ENCODE measurements at places on chromosomes 1 and 21. TPM values are rescaled to one million over a fixed set of nuclear protein-coding genes. Genes with fewer than 3 reads are reported as not detected.

The DRAXIN gene
- 1.4 TPM for total RNA-seq

The RERE gene
- total RNA-seq: 73.9 TPM

- no peak for DNase-seq
Observed at GRCh38 chr1:154953611-154954038, 2.3 kb downstream of the PBXIP1 start.

GRCh38 chr1:20448671-20449071 lies 37.3 kb downstream of the CAMK2N1 start:
- DNase-seq: no peak

DNA sequence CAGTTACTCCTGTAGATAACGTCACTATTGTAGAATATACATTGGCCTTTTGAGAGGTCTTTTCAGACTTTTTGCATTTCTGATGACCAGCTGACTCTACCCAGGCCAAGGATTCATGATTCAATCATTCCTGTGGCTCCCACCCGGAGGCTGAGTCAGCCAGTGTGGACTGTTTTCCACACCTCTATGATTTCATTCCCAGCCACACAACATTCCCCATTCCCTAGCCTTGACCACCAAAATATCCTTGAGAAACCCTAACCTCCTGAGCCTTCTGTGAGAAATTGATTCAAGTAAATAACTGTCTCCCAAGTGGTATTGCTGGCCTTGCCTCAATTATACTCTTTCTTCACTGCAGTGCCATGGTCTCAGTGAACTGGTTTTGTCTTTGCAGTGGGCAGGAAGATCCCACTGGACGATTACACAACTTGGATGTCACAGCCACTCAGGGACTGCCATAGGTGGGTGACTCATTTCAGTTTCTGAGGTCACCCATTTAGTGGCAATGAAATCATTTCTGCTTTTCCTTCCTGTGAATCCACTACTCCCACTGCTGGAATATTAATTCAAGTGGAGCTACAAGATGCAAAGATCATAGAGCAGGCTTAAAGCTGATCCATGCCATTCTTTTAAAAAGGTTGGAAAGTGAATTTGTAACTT lies 518.6 kb upstream of the ZP4 start:
- DNase-seq: no peak

DNA sequence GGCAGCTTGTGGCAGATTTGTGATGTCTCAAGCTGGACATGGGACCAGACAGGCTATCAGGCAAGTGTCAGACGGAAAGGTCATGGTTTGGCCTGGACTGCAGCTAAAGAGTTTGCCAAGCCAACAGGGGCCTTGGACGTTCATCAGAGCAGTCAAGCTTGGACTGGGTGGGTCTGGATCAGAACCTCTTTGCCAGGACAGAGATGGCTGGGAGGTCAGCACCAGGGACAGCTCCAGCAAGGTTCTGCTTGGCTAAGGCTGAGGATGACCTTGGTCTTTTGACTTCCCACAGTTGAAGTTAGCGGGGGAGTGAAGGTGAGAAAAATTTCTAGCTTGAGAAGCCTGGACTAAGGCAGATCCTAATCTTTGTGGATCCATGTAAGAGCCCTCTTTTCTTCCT lies 68.1 kb downstream of the GRIK3 start:
- DNase-seq: no peak

- no peak for DNase-seq
Observed at GRCh38 chr1:1974834-1975233, 28.8 kb downstream of the CFAP74 start.

- no peak for DNase-seq
Observed at GRCh38 chr1:197799271-197799670, 24.0 kb upstream of the DENND1B start.

GRCh38 chr1:40646315-40646714 lies 19.2 kb downstream of the RIMS3 start:
- no peak for DNase-seq

The CALML6 gene
- 0.72 TPM for total RNA-seq

GRCh38 chr1:12518931-12519692 lies 98.9 kb downstream of the DHRS3 start:
- DNase-seq: peak; percentile 64

DNA sequence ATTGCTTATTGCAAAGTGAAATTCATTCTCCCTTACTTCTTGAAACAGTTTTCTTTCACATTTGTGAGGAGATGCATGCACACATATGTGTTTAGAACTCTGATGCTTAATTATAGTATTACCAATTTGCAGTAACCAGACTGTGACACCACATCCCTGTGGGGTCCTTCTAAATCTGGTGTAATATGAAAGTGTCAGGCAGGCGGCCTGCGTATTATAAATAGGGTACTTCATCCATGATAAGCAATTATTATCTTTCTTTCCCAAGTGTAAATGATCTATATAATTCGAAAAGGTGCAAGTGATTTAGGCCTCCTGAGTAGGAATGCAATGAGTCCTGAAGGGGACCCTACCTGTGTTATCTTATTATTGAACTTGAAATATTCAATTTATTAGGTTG lies 876 bp downstream of the EFCAB7 start:
- DNase-seq: no peak

DNA sequence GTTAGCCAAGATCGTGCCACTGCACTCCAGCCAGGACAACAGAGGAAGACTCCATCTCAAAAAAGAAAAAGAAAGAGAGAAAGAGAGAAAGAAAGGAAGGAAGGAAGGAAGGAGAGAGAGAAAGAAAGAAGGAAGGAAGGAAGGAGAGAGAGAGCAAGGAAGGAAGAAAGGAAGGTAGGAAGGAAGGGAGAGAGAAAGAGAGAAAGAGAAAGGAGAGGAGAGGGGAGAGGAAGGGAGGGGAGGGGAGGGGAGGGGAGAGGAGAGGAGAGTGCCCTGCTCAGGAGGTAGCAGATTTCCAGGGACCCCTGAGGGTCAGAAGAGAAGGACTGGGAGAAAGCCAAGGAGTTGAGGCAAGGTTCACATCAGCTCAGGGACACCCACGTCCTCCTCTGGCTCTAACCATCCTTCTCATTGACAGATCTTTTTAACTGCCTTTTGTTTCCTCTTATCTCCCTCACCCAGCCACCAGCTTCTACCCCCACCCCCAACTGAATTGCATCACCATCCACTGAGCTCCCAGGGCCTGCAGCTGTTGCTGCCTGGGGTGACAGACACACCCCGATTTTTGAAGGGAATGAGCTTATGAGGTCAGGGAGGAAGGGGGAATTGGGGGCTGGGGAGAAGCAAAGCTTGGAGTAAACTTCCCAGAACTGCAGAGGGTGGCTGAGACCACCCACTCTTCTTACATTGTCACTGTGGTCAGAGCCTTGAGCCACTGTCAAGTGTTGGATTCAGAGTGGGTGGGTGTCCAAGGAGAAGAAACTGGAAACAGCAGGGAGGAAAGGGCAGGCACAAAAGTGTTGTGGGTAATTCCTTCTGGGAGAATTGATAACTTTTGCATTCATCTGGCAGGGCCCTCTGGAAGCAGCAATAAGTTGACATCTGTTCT lies 91.6 kb downstream of the GLUL start:
- peak; percentile 52 for DNase-seq

- no peak for DNase-seq
Observed at GRCh38 chr1:89855413-89856123, 34.7 kb downstream of the LRRC8D start.

GRCh38 chr1:43541141-43541540 lies 10.5 kb downstream of the PTPRF start:
- no peak for DNase-seq

The GNG12 gene
- total RNA-seq: 153 TPM

The ADAMTSL4 gene
- 23.4 TPM for total RNA-seq

- peak; percentile 36 for DNase-seq
Observed at GRCh38 chr1:157487096-157487495, 65.2 kb downstream of the FCRL5 start.

The AIM2 gene
- total RNA-seq: 4.3 TPM

The ATF6 gene
- 21.7 TPM for total RNA-seq

DNA sequence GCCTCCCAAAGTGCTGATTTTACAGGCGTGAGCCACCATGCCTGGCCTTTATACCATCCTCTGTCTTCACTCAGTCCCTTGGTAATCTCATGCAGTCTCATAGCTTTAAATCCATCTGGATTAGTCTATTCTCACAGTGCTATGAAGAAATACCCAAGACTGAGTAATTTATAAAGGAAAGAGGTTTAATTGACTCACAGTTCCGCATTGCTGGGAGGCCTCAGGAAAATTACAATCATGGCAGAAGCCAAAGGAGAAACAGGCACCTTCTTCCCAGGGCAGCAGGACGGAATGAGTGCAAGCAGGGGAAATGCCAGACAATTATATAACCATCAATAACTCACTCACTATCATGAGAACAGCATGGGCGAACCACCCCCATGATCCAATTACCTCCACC lies 49.1 kb upstream of the CPLANE2 start:
- DNase-seq: no peak

DNA sequence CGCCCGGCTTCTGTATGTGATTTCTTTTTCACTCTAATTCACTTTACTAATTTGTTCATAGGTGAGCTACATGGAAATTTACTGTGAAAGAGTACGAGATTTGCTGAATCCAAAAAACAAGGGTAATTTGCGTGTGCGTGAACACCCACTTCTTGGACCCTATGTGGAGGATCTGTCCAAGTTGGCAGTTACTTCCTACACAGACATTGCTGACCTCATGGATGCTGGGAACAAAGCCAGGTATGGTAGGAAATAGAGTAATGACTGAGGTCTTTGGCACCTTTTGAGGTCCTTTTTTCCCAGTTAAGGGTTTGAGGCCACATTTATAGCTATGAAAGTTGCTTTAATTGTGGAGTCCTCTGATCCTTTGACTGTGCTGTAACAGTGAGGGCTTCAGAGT lies 56.9 kb downstream of the KIF1B start:
- DNase-seq: no peak

The XKR8 gene
- 3.9 TPM for total RNA-seq

The ZYG11A gene
- 0.48 TPM for total RNA-seq

The PLPPR4 gene
- 9.9 TPM for total RNA-seq

GRCh38 chr1:39779821-39780220 lies 8.7 kb upstream of the OXCT2 start:
- no peak for DNase-seq

GRCh38 chr1:25204797-25205480 lies 27.4 kb downstream of the SYF2 start:
- DNase-seq: peak; percentile 69

DNA sequence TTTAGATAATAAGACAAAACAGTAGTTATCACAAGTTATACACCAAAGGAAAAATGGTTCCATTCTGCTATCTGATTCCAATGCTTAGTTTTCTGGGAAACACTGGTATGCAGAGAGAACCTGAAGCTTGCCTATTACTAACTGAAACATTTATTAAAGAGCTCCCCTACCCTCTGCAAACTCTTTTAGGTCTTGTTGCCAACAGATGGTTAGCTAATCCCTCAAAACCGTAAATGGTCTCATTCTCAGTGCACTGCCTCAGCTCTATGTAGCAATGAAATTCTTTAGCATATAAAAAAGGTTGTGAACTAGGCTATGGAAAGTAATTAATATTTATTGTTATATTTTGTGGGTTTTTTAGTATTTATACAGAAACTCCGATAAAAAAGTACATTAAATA lies 20.4 kb downstream of the C21orf91 start:
- peak; percentile 38 for DNase-seq

DNA sequence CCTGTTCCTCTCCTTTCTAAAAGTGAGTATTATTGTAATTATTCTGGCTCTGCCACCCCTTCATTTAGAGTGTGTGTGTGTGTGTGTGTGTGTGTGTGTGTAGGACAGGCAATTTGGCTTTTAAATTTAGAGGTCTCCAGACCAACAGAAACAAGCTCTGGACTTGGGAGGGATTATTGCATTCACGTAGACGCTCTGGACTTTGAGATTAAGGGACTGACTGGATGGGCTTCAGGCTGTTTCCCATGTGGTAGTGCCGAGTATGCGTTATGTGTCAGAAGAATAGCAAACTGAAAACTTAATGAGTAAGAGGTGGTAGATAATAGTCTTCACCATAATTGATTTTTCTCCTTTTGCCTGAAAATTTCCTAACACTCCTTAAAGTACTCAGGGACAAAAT lies 281.9 kb downstream of the USP25 start:
- DNase-seq: no peak

The DNAI4 gene
- 38.5 TPM for total RNA-seq

GRCh38 chr1:81921344-81921743 lies 120.6 kb downstream of the ADGRL2 start:
- DNase-seq: peak; percentile 34

DNA sequence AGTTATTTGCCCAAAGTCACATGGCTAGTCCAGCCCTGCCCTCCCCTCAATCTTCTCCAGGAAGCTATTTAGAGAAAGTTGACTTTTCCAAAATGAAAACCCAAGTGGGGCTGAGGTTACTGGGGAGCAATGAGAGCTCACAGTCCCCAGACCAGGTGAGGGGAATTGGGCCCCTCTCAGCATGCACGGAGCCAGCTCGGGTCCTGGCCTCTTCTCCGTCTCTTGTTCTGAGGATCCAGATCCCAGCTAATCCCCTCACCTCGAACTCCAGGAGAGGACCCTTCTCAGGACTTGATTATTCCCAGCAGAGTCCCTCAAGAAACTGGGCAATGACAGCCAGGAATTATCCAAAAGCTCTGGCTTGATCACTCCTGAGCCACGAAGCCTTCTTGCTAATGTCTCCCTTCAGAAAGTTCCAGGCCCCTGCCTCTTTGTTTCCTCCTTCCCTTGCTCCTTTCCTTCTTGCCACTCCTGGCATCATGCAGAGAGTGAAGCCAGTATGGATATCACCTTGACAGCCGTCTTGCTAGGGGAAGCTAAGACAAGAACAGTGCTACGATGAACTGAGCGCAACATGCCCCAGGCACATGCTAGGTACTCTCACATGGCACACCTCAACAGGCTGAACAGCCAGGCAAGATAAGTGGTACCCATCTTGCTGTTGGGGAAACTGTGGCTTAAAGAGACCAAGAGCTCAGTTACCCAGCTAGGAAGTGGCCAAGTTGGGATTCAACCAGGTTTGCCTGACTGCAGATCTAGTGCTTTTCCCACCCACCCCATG lies 51.9 kb downstream of the KLHDC7A start:
- DNase-seq: no peak

DNA sequence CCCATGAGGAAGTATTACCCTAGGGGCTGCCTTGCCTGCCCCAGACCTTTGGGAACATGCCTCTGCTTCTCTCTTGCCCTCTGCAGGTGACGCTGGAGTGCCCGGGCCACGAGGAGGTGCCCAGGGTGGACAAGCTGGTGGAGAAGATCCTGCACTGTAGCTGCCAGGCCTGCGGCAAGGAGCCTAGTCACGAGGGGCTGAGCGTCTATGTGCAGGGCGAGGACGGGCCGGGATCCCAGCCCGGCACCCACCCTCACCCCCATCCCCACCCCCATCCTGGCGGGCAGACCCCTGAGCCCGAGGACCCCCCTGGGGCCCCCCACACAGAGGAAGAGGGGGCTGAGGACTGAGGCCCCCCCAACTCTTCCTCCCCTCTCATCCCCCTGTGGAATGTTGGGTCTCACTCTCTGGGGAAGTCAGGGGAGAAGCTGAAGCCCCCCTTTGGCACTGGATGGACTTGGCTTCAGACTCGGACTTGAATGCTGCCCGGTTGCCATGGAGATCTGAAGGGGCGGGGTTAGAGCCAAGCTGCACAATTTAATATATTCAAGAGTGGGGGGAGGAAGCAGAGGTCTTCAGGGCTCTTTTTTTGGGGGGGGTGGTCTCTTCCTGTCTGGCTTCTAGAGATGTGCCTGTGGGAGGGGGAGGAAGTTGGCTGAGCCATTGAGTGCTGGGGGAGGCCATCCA lies 7.8 kb upstream of the HTR6 start:
- no peak for DNase-seq

The CAMSAP2 gene
- total RNA-seq: 36.1 TPM

The NPL gene
- 21.9 TPM for total RNA-seq

- DNase-seq: no peak
Observed at GRCh38 chr1:44946725-44947062, 39.7 kb downstream of the EIF2B3 start.

GRCh38 chr21:22258821-22259220 lies 1260.6 kb downstream of the NCAM2 start:
- DNase-seq: no peak

The PLA2G2F gene
- total RNA-seq: 1.2 TPM

The RABGGTB gene
- total RNA-seq: 54.9 TPM

The NHLH1 gene
- total RNA-seq: 2.6 TPM
